ENCODE measurements at places on chromosomes 12 and 14. TPM values are rescaled to one million over a fixed set of nuclear protein-coding genes. Genes with fewer than 3 reads are reported as not detected.

Gene ARID2
- polyA plus RNA-seq, result 17.2 TPM

GRCh38 chr14:88853129-88853528 lies 28.7 kb downstream of the TTC8 start:
- DNase-seq, result no peak

Gene GDF3
- polyA plus RNA-seq, result 0.27 TPM

DNA sequence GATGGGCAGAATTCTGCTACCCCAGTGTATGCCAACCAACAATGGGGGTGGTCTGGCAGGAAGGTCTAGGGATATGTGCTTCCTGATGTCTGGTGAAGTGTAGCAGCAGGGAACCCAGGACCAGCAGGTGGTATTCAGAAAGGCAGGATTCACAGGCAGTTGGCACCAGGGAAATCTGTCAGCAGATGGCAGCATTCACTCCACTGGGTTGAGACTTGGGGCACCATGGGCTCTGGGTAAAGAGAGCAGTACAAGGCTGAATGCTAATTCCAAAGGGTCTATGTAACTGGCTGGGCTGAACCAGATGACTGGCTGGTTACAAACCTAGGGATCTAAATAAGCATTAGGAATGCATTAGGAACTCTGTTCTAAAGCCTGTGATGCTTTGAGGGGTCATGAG lies 466.9 kb upstream of the STXBP6 start:
- DNase-seq, result no peak

- DNase-seq, result no peak
Measured at GRCh38 chr12:1845886-1846285, 25.5 kb downstream of the LRTM2 start.

DNA sequence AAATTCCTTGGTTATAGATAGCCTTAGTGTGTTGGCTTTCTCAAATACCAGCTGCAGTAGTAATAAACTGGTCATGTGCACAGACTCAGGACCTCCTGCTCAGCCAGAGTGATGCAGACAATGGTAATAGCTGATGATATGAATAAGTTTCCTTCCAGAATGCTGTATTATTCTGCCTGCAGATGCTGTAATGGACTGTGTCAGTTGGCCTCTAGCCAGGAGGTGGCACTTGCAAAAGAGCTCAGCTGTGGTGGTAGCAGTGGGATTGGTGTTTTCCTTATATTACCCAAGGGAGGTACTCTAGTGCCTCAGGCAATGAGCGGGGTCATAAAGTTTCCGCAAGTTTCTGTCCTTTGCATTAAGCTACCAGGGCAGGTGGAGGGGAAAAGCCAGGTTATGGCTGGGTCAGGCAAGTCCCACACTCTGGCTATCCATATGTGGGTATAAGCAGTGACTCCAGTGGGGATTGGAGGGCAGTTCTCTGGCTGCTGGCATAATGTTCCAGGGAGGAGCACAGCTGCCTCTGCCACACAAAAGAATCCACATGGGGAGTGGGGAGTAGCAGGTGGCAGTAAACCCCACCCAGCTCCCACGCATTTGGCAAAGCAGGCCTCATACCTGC lies 14.0 kb upstream of the MUCL1 start:
- DNase-seq, result no peak

GRCh38 chr12:40911676-40912075 lies 219.4 kb downstream of the CNTN1 start:
- DNase-seq, result no peak

DNA sequence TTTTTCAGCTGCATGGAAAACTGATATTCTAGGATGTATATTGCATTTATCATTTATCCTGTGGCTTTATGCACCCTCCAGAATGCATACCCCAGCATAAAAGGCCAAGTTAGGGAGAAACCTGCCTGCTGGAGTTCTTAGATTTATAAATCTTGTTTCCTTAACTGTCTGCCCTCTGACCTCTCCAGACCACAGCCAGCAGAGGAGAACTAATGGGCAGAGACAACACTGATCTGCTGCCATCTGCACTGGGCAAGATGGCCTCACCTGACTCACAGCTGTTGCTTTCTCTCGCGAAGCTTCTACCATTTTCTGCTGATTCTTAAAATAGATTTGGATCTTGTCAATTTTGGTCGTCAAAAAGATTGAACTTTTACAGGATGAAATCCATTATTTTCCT lies 65.8 kb downstream of the PPP2R5C start:
- DNase-seq, result no peak

Gene KLRD1
- 2.6 TPM for polyA plus RNA-seq

DNA sequence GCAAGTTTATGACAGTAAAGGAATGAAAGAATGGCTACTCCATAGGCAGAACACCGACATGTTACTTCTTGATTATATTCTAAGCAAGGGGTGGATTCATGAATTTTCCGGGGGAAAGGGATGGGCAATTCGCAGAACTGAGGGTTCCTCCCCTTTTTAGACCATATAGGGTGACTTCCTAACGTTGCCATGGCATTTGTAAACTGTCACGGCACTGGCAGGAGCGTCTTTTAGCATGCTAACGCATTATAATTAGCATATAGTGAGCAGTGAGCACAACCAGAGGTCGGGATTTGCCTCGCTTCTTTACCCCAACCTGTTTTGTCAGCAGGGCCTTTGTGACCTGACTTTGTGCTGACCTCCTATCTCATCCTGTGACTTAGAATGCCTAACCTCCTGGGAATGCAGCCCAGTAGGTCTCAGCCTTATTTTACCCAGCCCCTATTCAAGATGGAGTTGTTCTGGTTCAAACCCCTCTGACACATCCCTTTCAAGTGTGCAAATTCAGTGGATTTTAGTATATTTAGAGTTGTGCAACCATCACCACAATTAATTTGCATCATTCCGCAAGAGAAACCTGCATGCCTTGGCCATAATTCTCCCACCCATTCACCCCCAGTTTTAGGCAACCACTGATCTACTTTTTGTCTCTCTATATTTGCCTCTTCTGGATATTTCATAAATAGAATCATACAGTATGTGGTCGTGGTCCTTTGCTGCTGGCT lies 27.4 kb downstream of the PALS1 start:
- DNase-seq, result no peak

- DNase-seq, result no peak
Measured at GRCh38 chr14:73500360-73500759, 9.6 kb downstream of the RIOX1 start.

GRCh38 chr14:84468153-84468552 lies 1061.8 kb upstream of the FLRT2 start:
- no peak for DNase-seq

Gene KRT83
- 0.03 TPM for polyA plus RNA-seq

DNA sequence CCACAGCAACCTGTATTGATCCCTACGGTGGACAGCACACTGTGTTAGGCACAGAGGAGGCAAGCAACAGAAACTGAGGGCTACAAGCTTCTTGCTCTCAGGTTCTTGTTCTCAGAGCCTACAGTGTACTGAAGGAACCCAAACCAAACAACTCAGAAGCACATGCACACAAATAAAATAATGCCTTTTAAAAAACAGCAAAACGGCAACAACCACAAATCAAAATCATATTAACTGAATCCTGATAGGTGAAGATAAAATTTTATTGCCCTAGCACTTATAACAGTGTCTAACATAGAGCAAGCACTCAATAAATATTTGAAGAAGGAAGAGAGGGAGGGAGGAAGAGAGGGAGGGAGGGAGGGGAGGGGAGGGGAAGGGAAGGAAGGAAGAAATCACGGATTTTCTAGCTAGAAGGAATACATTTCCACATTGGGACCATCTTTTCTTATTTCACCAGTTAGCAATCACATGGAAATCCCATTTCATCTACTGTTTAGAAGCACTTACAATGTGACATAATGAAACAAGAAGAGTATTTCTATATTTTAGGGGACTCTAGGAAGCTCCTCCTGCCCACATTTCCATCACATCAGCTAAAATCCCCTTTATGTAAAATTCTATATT lies 27.2 kb downstream of the DMAC2L start:
- no peak for DNase-seq

DNA sequence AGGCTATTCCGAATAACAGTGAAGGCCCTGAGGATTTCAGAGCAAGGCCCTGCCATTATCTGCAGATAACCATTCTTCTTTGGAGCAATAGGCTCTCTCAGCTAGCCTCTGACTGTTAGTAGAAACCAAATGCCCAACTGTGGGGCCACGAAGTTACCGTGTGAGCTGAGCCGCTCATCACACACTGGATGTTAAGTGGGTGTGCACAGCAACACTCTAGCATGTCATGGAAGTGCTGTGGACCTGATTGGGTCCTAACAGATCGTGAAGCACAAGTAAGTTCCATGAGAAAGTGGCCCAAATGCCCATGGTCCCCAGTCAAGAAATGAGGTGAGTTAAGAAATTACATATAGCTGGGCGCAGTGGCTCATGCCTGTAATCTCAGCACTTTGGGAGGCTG lies 190.4 kb downstream of the ALG10 start:
- DNase-seq, result no peak

GRCh38 chr14:95424529-95424928 lies 91.9 kb downstream of the SYNE3 start:
- no peak for DNase-seq

Gene PLA2G1B
- polyA plus RNA-seq, result 0.79 TPM

Gene TAS2R46
- polyA plus RNA-seq, result 0.13 TPM

GRCh38 chr12:92860521-92860920 lies 68.6 kb downstream of the EEA1 start:
- DNase-seq, result no peak

DNA sequence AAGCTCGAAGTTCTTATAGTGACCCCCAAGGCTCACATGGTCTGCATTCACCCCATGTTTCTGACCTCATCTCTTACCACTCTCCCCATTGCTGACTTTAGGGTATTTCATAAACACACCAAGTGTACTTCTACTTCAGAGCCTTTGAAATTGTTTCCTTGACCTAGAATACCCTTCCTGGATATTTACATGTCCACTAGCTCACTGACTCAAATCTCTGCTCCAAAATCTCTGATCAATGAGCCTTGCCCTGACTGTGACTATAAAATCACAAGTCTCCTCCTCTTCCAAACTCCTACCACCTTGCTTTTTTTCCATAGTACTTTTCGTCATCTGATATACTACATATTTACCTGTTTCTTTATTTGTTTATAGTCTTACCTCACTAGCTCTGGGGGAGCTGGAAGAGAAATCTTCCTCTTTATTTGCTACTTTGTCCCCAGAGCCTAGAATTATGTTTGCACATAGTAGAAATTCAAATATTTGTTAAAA lies 105.1 kb downstream of the RMST start:
- DNase-seq, result no peak

All from large intestine (tissue), 12 donors.